ENCODE measurements at places on chromosomes 7 and 10.

GRCh38 chr7:113519472-113519871 is 399.3 kb downstream of the PPP1R3A start:
- no peak for DNase-seq

DNA sequence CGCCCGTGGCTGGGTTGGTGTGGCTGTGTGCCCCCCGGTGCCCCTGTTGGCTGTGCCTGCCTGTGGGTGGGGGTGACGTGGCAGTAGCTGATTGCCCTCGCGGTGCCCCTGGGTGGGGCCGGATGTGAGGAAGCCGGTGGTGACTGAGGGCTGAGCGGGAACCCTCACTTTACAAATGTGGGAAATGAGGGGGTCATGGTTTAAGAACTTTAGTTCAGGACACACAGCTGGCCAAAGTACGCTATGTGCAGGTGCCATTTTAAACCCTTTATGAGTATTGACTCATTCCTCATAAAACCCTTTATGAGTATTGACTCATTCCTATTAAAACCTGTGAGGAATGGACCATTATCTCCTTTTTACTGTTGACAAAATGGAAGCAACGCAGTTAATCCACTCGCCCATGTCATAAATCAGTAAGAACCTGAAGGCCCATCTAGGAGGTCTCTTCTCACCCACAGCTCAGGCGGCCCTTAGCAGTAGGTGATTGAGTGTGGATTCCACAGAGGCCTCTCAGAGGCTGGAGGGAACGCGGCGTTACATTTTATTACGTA is 290.1 kb upstream of the COBL start:
- no peak for DNase-seq

GRCh38 chr10:8998751-8999150 is 944.3 kb downstream of the GATA3 start:
- DNase-seq: no peak

DNA sequence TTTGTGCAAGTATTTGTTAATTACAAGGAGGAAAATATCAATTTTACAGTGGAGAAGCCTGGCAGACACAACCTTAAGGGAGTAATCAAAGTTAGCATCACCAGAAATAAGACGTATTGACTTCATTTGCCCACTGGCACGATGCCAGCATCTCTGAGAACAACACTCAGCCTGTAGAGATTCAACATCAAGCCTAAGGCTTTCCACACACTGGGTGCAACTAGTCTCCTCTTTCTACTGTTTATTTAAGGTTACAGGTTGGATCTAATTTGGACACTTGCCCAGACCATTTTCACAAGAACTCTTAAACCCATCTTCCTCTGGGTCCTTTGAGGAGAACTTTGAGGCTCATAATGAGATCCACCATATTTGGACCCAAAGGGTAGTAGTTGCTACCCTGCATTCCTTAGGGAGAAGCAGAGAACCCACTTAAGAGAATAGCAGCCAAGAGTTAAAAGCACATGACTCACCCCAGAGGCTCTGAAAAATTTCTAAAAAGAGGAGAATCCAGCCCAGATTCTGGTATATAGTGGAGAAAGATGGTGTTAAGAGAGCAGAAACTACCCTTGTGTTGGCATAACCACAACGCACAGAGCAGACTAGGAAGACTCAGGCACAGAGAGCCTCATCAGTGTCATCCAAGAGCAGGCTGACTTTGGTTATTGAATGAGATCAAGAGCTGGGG is 97.3 kb downstream of the CCDC71L start:
- DNase-seq: peak; percentile 3

DNA sequence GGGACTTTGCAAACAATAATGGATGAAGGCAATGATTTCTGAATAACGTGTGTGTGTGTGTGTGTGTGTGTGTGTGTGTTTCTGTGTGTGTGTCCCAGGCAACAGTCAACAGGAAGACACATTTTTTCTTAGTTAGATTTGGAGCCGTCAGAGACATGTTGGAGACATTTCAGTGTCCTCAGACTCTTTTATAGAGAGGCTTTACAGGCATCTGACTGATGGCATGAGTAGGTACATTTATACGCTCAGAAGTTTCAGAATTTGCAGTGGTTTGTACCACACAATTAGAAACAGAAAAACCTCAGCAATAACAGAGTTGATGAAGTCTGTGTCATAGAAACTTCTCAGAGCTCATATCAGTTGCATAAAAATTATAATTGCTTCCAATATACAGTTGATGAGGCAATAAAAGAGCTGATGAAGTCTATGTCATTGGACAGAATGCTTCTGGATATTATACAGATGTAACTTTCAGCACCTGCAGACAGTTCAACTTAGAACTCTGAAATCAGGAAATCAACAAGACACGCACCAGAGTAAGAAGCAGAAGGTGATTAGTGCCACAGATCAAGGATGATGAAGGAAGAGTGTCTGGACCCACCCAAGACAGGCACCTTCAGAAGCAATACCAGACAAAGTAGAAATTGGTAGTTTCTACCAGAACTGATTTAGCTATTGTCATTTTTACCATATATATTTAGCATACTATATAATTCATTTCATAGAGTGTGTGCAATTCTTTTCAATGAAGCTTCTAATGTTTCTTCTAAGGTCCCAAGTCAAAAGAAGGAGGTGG is 104.5 kb upstream of the LYZL1 start:
- no peak for DNase-seq

DNA sequence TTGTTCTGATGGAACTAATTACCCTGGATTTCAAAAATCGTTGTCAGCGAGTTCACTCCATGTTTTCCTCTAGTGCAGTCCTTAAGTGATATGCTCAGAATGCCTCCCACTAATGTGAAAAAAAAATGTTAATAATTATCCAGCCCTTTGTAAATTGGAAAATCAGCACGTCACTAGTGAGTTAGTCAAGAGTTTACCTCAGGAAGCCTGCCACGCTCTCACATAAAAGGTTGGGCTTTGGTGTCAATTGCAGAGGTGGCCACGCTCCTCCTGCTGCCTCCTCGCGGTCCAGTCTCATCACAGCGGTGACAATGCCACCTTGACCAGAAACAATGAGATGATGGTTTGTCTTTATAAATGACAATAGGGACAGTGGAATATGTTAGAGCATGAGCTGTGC is 22.5 kb downstream of the UPP1 start:
- DNase-seq: no peak

GRCh38 chr10:71842856-71843686 is 8.0 kb downstream of the PSAP start:
- no peak for DNase-seq

DNA sequence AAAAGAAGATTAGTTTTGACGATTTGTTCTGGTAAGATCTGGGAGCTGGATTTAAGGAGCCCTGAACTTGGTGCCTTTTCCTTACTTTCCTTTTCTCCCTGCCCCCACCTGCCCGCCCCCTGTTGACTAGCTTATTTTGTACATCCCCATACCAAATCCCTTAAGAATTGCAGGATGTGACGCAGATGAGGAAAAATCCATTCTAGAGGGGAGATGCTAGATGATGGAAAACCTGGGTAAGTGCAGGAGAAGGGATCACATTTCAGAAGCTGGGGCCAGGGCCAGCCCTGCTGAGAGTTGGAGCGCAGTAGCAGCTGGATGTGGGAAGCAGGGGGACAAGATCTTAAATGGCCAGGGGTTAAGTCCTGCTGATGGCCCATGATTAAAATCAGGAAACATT is 93.9 kb downstream of the CCDC3 start:
- no peak for DNase-seq

GRCh38 chr7:158407581-158408317 is 179.9 kb downstream of the PTPRN2 start:
- peak; percentile 38 for DNase-seq

- no peak for DNase-seq
These were observed 303.5 kb upstream of the KLF6 start for GRCh38 chr10:4088354-4089066.

DNA sequence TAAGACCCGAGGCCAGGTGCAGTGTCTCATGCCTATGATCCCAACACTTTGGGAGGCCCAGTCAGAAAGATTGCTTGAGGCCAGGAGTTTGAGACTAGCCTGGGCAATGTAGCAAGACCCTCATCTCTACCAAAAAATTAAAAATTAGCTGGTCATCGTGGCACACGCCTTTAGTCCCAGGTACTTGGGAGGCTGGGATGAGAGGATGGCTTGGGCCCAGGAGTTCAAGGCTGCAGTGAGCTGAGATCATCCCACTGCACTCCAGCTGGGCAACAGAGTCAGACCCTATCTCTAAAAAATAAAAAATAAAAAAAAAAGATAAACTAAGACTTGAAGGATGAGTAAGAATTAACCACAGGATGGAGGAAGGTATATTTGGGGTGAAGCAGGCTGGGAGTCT is 77.9 kb downstream of the JCAD start:
- DNase-seq: no peak

All from NCI-H2171 (cell line).